Colonic mucosa (tissue), 4 donors: ENCODE measurements at places on chromosomes 13 and 19.

- DNase-seq = no peak
These were observed 28.6 kb upstream of the VSTM2B start for GRCh38 chr19:29497241-29497640.

DNA sequence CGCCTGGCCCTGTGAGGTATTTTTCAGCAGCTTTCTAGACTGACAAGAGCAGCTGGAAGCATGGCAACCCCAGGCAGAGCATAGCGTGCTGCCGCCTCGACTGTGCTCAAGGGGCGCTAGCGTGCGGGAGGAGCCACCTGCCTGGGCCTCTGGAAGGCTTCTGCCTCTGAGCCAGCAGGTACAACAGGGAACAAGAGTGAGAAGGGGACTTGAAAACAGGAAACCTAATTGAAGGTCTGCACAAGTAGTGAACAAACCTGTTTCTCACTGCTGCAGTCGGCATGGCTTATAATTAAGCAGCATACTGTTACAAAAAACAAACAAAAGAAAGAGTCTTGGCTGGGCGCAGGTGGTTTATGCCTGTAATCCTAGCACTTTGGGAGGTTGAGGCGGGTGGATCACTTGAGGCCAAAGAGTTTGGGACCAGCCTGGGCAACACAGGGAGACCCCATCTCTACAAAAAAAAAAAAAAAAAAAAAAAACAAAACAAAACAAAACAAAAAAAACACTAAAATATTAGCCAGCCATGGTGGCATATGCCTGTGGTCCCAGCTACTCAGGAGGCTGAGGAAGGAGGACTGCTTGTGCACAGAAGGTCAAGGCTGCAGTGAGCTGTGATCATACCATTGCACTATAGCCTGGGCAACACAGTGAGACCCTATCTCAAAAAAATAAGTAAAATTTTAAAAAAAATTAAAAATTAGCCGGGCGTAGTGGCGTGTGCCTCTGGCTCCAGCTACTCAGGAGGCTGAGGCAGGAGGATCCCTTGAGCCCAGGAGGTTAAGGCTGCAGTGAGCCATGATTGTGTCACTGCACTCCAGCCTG is 12.6 kb upstream of the GARRE1 start:
- peak; percentile 65 for DNase-seq

GRCh38 chr13:79393564-79394249 is 12.3 kb downstream of the RBM26 start:
- peak; percentile 33 for DNase-seq

DNA sequence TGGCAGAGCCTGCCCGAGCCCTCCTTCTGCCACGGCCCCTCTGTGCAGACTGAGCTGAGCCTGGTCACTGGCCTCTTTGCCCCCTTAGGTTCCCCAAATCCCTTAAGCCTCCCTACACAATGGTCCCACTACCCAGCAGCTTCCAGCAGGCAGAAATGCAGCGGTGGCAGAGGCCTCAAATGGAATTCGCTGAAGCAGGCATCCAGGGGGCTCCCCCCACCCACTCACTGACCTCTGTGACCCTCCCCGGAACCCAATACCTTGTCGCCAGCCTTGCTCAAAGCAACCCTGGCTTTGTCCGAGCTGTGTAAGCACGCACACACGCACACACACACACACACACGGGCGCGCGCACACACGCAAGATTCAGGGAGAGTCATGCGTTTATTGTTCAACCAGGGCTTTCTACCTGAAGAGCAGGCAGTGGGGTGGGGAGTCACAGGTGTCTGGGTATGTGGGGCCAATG is at the start of gene LIM2:
LIM2 (minus strand) TSS at position 51 of the 466 bp plus-strand sequence. CDS start 531 bp downstream, outside the sequence.
- DNase-seq = no peak

GRCh38 chr13:60572003-60572798 is 175.2 kb downstream of the TDRD3 start:
- DNase-seq = no peak

DNA sequence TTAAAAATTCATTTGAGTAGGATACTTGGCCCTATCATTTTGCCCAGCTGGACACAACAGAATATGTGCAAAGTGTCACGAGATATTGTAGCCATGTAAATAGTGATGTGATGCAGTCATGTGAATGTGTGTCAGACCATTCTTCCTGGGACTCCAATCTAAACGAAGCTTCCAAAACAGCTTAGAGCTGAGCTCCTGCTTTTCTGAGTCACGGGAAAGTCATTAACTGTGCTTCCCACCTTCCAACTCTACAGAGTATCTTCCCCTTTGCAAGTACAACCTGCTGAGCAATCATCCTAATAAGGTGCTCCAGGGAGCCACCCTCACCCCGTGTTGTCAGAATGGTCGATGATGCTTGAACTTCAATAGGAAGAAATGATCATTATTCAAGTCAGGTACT is 294.7 kb downstream of the MYO16 start:
- DNase-seq = no peak

- no peak for DNase-seq
These were observed 454.3 kb downstream of the PCDH17 start for GRCh38 chr13:58085819-58086218.

- no peak for DNase-seq
These were observed 714 bp downstream of the HSH2D start for GRCh38 chr19:16144216-16144581.

- DNase-seq = no peak
These were observed 988 bp downstream of the LRRC4B start for GRCh38 chr19:50567052-50567841.

- DNase-seq = no peak
These were observed 4.3 kb downstream of the SPHK2 start for GRCh38 chr19:48623556-48624066.
